CD4-positive, alpha-beta T cell treated with Interleukin-15 for 1 hour (primary cell): ENCODE measurements at places on chromosomes 7 and 10.

DNA sequence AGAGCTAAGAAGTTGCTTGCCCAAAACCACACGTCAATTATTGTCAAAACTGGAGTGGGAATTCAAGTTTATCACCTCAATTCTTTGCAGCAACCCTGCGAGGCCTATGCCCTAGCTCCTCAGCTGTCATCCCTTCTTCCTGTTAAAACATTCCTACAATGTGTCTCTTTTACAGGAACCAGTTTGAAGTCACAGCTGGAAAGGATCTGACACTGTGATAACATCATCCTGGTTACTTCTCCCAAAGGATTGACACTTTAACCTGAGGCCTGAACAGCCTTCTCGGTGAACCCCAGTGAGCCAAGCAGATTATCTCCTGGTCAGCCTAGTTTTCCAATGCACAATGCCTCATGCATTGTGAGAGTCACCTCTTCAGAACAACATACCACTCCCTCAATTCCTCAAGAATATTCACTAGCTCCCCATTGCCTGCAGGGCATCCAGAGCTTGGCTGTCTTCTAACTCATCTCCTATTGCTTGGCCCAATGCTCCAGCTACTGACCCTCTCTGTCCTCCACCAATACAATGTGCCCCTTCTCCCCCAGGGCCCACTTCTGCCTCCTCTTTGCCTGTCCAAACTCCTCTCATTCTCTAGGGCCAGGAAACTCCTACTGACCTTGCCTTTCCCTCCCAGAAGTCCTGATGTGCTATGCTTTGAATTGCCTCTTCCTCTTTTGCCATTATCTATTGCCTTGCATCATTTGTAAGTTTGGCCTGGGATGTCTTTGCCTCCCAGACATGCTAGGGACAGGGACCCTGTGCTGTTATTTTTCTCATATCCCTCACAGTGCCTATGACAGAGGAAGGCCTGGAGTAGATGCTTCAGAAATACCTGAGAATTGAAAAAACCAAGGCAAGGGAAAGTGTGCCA, 10.4 kb upstream of the DLG5 start:
- no peak for DNase-seq

DNA sequence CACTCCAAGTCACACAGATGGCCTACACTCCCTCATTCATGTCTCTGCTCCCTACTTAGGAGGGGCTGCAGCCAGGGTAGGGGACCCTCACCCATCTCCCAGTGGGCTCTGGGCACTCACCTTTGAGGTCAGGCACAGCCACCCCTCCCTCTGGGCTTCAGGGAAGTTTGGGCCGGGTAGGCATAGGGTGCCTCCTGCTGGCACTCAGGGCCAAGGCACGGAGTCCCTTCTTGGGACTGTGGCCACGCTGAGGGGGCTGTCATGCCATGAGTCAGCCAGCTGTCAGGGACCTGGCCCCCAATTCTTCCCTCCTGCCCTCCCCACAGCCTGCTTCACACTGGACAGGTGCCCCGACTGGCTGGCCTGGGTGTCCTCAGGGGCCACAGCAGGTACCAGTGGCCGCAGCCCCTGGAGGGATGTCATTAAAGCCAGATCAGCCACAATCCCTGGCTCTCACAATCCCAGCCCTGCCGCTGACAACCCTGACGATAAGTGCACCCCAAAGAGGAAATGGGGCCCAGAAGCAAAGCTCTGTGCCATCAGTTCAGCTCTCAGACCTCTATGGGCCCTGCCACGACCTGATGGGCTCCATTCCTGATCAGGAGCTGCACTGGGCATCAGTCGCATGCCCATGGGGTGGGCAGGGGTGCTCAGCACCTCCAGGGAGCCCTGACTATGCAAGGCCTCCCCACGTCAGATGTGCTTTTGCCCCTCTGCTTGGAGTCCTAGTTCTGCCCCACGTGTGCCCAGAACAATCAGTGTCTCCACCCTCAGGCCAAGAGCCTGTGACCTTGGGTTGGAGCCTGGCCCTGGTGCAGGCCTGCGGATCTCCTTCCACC, 34.1 kb upstream of the RET start:
- DNase-seq: no peak

DNA sequence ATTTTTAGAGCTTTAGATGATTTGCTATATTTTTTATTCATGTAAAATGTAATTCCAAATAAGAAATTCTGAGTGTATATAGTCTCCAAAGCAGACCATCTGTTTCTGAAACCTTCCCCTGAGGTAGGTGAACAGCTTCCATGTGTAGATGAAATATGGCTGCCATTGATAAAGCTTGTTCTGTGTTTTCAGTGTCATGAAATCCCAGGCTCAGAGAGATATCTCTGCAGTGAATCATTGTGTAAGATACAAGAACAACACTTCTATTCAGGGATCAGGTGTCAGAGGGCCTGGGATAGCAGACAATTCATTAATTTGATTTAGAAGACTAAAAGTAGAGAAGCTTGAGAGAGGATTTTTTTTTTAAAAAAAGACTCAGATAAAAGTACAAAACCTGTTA, 29.1 kb downstream of the ACTA2 start:
- no peak for DNase-seq

DNA sequence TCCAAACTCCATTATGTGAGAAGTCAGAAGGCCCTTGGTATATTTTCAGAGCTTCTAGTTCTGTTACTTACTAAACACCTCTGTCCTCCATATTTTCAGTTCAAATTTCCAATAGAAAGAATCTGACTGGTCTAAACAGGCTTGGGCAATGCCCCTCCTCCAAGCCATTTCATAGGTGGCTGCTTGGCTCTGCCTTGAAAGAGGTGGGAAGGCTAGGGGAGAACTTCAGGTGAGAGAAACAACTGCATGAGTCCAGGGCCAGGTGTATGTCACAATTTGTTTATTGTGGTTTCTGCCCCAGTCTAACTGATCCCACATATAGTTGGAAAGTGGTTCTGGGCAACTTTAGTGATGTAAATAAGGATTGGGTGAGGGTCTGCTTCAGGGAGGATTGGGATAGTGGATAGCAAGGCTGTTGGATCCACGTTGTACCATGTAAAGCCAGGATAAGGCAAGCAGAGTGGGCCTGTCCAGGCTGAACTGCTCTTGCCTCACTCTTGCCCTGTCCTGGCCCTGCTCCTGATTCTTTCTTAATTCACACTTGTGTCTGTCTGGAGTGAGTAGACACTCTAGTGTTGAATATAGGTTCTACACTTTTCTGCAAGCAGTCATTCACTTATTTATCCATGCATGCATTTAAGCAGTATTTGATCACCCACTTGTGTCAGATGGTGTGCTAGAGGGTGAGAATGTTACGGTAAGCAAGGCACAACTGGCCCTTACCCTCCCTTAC, 67.5 kb upstream of the COMTD1 start:
- DNase-seq: no peak

- DNase-seq: no peak
These were observed 48.1 kb downstream of the NRP1 start for GRCh38 chr10:33286157-33286934.

- DNase-seq: no peak
These were observed 183.8 kb downstream of the SKAP2 start for GRCh38 chr7:26680587-26680986.
